ENCODE measurements at places on chromosomes 1 and 21.

DNA sequence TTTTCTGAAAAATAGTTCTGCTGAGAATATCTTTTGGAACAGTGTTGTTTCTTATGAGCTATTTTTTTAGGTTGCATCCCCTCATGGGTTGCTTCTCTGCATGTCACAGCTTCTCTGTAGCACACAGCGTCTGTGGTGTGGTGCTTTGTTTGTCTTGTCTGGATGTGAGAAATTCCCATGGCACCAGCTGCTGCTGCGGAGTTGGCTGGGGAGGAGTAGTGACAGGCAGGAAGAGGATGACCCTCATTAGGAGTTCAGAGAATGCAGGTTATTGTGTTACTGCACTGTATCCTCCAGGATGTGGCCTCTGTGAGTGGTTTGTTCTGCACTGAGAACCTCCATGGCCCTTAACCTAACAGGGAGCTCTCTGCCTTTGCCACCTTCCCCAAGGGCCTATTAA is 64.8 kb downstream of the TSEN15 start:
- no peak for DNase-seq

- no peak for DNase-seq
These were observed 25.5 kb upstream of the C1orf146 start for GRCh38 chr1:92192246-92192645.

DNA sequence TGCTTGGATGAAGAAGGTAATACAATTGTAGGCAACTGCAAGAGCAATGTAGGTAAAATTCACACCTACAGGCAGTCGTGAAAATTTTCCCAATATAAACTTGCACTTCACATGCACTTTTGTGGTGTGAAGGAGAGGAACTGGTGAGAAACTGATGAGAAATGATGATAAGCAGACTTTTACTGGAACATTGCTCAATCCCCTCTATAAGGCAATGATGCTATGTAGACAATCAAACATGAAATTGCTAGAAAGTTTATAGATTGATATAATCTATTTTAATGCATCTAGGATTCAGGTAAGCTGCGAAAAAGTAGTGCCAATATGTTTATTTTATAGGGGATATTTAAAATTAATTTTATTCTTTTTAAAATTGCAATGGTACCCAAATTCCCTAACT is 802.2 kb downstream of the KCNT2 start:
- no peak for DNase-seq

GRCh38 chr21:45945868-45946210 is 35.7 kb upstream of the COL6A1 start:
- DNase-seq, result no peak

DNA sequence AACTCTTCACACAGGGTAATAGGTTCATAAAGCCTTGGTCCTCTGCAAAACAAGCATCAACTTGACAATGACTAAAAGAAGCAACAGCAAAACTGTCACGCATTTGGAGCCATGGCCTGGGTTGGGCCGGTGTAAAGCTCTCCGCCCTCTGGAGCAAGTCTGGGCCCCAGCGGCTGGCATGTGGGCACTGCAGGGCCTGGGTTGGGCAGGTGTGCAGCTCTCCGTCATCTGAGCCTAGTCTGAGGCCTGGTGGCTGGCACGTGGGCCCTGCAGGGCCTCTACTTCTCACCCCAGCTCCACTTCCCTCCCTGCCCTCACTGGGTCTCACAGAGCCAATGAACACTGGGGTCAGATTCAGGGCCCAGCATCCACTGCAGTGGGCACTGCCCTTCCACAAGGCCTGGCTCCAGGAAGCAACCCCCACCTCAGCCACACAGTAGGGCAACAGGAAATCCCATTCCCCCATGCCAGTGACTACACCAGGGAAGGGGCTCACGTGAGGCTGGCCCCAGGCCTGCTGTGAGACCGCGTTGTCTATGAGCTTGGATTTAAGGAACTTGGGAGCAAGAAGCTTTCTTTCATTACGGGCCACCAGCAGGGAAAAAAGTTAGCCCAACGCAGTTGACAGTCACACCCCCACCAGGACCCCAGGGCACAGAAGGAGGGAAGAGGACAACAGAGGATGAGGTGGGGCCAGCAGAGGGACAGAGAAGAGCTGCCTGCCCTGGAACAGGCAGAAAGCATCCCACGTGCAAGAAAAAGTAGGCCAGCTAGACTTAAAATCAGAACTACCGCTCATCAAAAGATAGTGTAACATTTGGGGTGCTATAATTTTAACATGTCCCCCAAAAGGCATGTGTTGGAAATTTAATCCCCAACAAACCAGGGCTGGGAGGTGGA is 52.7 kb downstream of the NPHP4 start:
- no peak for DNase-seq

DNA sequence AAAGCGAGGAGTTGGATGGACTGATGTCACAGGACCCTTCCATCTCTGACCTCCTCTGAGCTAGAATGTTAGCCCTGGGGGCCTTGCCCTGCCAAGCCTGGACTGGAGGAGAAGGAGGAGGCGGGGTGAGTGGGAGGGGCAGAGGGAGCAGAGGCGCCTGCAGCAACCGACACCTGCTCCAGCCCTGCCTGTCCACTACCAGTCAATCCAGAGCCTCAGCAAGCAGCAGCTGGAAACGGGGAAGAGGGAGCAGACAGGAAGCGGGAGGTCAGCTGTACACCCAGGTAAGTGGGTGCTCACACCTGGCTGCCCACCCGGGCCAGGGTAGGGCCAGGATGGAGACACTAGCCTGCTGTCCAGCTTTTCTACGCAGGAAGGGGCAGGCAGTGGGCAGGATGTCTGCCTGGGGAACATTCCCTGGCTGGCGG is at the start of gene IGFN1:
TSS of gene IGFN1 (plus strand) at position 201 of the 428 bp plus-strand sequence. CDS start 2,470 bp downstream, outside the sequence.
- DNase-seq, result no peak

DNA sequence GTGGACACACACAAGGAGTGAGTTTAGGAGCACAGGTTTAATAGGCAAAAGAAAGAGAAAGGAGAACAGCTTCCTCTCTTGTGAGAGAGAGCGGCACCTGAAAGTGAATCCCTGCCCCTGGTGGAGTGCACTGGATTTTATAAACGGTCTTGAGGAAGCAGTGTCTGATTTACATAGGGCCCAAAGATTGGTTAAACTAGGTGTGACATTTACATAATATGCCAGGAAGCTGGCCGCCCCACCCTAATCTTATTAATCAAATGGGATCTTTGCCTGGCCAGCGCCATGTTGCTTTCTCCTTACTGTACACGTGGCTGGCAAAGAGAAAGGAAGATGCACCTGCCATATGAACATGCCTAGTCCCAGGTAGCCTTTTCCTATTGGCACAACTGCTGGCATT is 38.7 kb downstream of the CFH start:
- no peak for DNase-seq

GRCh38 chr1:1989789-1990188 is 13.8 kb downstream of the CFAP74 start:
- DNase-seq, result no peak

DNA sequence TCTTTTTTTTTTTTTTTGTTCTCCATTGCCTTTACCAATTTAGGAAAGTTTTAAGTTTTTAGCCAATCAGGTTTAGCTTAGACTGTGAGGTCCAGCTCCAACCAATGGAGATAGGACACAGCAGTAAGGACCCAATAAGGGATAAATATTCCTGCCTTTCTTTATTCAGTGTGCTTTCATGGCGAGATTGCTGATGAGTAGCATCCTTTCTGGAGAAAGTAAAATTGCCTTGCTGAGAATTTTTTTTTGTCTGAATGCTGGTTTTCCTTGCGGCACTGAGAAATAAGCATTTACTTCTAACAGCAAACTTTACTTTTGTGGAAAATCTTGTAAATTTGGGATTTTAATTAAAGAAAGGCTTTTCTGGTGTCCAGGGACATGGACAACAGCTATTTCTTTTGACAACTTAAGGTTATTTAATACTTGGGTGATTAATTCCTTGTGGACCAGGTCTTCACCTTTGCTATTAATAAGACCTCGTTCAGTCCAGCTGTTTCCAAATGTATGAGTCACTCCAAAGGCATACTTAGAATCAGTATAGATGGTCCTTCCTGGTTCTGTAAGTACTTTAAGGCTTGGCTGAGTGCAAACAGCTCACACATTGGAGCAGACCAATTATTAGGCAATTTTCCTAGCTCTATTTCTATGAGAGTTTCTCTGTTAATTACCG is 54.1 kb downstream of the SERINC2 start:
- DNase-seq, result no peak

DNA sequence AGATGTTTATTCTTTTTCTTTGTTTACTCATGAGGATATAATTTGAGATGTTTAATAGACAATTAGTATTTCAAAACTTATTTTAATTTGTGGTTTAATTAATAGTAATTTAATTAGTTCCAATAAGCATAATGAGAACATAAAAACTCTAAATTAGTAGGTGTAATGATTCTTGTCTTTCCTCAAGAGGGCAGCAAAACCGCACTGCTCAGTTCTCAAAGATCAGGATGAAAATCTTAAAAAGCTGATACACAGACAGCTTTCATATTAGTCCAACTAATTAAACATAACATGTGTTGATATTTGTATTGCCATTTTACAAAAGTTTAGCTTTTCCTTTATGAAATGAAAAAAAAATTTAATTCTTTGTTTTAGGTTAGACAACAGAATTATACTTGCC is 106.7 kb upstream of the C21orf91 start:
- DNase-seq, result no peak
